Inflammatory macrophage (primary cell): ENCODE measurements at places on chromosomes 5 and 9.

DNA sequence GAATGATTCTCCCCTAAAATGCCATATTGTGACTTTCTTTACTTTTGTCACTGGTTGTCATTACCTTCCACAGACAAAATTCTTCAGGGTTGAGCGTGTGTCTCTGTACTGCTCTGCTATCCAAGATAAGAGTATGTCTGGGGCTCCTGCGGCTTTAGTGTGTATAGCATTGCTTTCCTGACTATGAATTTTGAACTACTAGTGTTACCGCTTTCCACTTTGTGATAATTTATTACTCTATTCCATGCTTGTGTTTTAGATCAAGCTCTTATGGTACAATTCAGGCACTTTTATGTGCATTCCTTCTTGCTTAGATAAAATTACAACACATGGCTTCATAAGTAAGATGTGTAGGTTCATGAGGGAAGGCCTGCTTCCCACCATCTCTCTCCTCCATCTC lies 51.5 kb upstream of the MEF2C start:
- DNase-seq: no peak

- DNase-seq: no peak
These were observed 39.8 kb upstream of the ACO1 start for GRCh38 chr9:32344551-32345182.

DNA sequence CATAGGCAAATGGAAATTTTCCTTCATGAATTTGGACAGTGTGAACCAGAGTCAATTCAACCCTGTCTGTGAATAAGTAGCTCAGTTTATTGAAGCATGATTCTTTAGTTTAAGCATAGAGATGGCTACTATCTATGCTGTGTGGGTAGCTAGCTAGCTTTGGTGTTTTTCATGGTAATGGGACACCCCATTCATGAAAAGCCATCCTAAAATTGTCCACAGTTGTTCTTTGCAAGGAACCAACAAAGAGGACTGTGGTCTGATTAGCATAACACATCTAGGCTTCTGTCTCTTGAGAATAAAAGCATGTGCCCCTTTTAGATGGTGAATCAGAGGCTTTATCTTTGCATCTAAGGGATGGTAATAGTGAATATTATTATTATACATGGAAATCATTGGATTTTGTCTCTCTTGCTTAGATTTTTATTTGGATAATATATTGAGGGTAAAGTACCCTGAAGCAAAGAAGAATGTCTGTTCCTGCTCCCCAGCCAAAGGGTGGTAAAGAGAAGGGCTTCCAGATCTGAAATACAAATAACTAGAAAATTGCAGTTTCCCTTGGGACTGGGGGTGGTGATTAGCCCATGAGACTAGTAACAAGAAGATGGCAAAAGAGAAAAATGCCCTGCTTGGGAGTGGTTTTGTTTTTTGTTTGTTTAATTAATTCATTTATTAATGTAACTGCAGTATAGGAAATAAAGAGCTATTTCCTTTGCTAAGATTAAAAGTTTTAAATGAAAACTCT lies 624.2 kb upstream of the ZNF608 start:
- DNase-seq: no peak

DNA sequence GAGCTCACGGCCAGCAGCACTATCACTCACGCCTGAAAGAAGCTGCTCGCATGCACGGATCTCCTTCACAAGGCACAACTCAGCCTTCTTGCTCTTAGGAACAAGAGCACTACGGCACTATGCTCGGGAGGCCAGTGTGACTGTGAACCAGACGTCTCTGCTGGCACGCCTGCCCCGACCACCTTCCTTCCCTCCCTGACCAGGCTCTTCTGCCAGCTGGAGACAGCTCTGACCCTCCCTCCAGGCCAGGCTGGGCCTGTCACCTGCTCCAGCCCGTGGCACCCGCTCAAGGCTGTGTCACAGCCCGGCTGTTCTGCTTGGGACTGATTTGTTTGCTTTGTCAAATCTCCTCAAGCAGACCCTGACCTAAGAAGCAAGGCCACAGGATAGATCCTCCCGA lies 7.0 kb downstream of the TBC1D9B start:
- no peak for DNase-seq

- DNase-seq: peak; percentile 68
These were observed 137.6 kb downstream of the SUSD1 start for GRCh38 chr9:112037281-112038016.

- no peak for DNase-seq
These were observed 203.7 kb downstream of the ADAMTS12 start for GRCh38 chr5:33688066-33688465.

- peak; percentile 61 for DNase-seq
These were observed 132.4 kb upstream of the NIPBL start for GRCh38 chr5:36743891-36744772.

- peak; percentile 47 for DNase-seq
These were observed 232.4 kb downstream of the ESM1 start for GRCh38 chr5:54753034-54753433.

GRCh38 chr5:39624268-39624886 lies 199.6 kb upstream of the DAB2 start:
- peak; percentile 4 for DNase-seq

DNA sequence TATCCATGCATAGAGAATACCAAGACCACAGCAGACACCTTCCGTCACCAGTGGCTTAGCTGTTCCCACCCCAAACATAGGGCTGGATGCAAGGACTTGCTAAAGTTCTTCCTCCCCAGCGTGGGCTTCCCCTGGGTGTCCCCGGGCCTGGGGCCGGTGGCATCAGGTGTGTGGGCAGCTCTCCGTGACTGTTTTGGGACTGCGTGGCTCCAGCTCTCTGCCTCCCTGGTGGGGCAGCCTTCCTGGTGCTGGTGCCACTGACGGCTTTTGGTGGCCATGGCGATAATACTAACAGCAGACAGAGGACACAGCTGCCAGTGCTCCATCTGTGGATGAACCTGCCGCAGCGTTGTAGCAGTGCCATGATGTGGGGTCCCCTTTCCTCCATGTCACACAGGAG lies 4.9 kb downstream of the CACFD1 start:
- DNase-seq: no peak

DNA sequence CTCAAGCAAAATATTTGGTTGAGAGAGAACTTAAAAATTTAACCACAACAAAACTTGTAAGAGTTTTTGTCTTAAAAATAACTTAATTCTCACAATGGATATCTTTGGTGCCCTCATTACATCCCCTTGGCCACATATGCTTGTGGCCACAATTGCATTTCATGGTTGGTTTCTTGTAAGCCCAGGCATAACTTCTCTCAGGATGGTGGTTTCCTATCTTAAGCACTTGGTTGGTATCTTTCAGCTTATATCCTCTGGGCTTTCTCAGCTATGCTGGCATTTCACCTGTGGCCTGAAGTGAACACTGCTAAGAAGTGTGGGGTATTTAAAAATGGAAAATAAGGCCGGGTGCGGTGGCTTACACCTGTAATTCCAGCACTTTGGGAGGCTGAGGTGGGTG lies 212.4 kb upstream of the MEF2C start:
- no peak for DNase-seq
